ENCODE measurements at places on chromosomes 3 and 15.

DNA sequence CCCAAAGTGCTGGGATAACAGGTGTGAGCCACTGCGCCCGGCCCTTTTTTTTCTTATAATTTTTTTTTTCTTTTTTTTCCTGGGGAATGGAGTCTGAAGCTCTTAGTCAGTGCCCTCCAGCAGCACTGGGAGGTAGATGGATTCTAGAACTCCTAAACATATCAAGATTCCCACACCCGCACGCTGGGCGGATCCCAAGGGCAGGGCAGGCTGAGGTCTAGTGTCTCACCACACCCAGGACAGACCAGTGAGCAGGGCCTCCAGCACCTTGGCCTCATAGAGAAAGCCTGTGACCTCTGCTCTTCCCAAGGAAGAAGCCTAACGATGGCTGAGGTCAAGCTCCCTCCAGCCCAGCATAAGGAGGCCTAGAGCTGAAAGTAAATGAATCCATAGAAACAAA, 153.7 kb upstream of the MEF2A start:
- DNase-seq = no peak

GRCh38 chr3:141412936-141413354, 44.6 kb downstream of the ZBTB38 start:
- DNase-seq = no peak

- DNase-seq = no peak
Observed at GRCh38 chr3:50157827-50158529, 2.9 kb downstream of the SEMA3F start.

GRCh38 chr3:28050885-28051284, 190.5 kb upstream of the CMC1 start:
- no peak for DNase-seq

DNA sequence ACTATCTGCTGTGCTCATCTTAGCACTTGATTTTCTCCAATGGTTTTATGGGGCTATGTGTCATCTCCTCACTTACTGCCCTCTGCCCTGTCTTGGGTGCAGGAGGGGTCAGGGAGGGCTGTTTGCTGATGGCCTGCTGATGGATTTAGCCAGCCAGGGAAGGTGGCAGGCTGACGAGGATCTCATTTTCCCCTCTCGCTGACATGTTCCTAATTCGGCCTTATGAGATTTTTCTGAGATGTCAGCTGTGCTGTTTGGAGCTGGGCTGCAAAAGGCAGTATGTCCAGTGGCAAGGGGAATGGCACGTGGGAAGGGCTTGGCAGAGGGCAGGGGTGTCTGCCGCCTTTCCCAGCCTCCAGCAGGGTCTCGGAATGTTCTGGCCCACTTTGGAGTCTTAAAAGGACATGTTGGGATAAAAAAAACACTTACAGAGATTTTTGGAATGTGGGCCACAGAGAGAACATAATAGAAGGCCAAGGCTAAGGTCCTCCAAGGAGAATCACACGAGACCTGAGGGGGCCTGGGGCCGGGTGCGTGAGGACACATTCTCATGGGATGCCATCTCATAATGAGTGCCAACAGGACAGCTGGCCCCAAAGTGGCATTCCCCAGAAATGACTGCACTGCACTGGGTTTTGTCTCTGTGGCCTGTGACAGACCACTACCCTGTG, 303.8 kb downstream of the TLE3 start:
- DNase-seq = no peak

GRCh38 chr3:58352626-58353025, 19.9 kb downstream of the PXK start:
- no peak for DNase-seq

- no peak for DNase-seq
Observed at GRCh38 chr3:32946973-32947788, 4.3 kb upstream of the CCR4 start.

GRCh38 chr3:32424581-32425250, 33.1 kb downstream of the CMTM7 start:
- DNase-seq = no peak

GRCh38 chr3:159884661-159885402, 103.8 kb upstream of the IL12A start:
- DNase-seq = no peak

DNA sequence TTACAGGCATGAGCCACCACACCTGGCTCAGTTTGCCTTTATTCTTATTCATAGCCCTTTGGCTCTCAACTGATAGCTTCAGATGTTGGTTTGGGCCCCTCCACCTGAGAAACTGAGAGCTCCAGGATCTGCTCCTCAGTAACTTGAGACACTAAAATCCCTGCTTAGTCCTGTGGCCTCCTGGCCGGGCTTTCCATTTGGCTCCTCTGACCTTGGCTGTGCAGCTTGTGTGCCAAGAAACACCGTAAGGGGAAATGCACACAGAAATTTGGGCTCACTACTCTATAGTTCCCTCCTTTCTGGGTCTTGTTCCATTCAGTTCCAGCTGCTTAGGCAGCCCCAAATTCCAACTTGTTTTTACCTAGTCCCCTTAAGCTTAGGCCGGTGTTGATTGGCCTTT, 24.9 kb downstream of the NIPA2 start:
- DNase-seq = no peak

GRCh38 chr15:83998486-83998885, 237.1 kb upstream of the GOLGA6L4 start:
- DNase-seq = no peak

GRCh38 chr3:103440539-103441203, 1005.9 kb downstream of the ZPLD1 start:
- DNase-seq = no peak

- DNase-seq = no peak
Observed at GRCh38 chr3:123246866-123247265, 45.1 kb downstream of the SEC22A start.

DNA sequence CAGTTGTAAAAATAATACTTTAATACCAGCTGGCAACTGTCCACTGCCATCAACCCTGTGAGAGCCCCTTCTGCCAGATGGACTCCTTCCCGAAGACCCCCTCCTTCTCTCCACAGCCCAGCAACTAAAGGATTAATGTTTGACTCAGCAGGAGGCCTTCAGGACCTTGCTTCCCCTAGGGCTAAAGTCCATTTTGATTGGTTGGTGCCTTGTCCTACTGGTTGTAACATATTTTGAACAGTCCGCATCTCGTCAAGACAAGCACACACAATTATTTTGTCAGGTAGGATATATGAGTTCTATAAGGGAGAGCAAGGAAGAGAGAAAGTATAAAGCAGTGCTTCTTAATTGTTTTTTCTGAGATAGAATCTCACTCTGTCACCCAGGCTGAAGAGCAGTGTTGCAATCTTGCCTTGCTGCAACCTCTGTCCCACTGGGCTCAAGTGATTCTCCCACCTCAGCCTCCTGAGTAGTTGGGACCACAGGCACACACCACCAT, 18.6 kb downstream of the ACOX2 start:
- DNase-seq = no peak

DNA sequence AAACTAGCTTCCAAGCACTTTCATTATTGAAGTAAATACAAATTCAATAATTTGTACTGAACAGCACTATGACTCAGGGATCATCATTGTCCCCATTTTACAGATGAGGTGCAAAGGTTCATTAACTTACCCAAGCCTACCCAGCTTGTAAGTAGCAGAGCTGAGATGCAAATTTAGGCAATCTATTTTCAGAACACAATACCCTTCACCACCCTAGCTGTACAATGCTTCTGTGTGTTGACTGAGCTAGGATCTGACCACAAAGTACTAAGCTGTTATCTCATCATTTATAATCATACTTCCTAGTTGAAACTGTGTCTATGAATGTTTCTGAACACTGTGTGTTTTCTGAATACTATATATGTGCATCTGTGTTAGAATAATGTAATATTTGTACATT, 3.2 kb upstream of the ILDR1 start:
- no peak for DNase-seq

GRCh38 chr15:36808411-36809160, 229.2 kb downstream of the CDIN1 start:
- no peak for DNase-seq

DNA sequence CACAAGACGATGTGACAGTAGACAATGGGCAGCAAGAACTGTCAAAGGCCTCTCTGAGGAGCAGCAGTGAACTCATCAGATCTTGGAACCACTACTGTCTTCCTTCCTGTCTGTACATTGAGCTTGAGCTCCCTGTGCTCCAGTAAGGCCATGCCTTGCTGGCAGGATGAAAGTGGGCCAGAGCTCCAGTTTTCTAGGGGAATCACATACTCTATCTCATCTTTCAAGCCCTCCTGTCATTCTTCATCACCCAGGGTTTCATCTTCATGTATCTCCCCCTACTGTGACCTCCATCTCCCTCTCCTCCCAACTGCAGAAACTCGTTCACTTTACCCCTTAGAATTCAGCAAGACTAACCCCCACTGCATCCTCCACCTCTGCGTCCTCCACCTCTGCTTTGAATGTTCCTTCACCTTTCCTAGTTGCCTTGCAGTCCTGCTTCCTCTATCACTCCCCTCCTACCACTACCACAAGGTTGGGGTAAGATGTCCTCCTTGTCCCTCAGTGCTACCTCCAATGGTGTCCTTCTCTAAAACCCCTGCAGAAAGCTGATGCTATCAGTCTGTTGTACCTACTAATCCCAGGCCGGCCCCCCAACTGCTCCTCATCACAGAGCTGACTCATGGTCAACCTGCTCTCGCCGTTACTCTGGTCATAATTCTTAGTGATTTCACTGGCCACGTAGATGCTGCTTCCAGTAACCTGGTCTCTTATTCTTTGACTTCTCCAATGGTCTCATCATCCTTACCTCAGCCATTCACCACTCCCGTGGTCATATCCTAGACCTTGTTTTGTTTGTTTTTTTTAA, 22.3 kb downstream of the NKIRAS1 start:
- DNase-seq = no peak

GRCh38 chr3:194925614-194926013, 239.9 kb downstream of the FAM43A start:
- no peak for DNase-seq

GRCh38 chr3:49415931-49416601, 3.8 kb downstream of the TCTA start:
- DNase-seq = no peak

- no peak for DNase-seq
Observed at GRCh38 chr3:195885036-195885891, 23.1 kb downstream of the TNK2 start.

Data from stimulated activated CD8-positive, alpha-beta memory T cell treated with anti-CD3 and anti-CD28 coated beads, Interleukin-4, amount 100 ng/mL, for 1 hour (primary cell).